ENCODE measurements at places on chromosomes 5 and 9. TPM values are rescaled to one million over a fixed set of nuclear protein-coding genes. Genes with fewer than 3 reads are reported as not detected.

C9orf72 gene
- 6.4 TPM for total RNA-seq

PCDHB3 gene
- 0.21 TPM for total RNA-seq

FGF10 gene
- total RNA-seq = not detected

IL3 gene
- not detected for total RNA-seq

SNCAIP gene
- 0.91 TPM for total RNA-seq

PPP6C gene
- 53.8 TPM for total RNA-seq

RNF180 gene
- 6.3 TPM for total RNA-seq

TMEM215 gene
- total RNA-seq = not detected

FSD1L gene
- 1.0 TPM for total RNA-seq

SPAAR gene
- total RNA-seq = 0.27 TPM

FYB1 gene
- total RNA-seq = 0.04 TPM

SLC36A3 gene
- total RNA-seq = not detected
